ENCODE measurements at places on chromosomes 6 and 20. TPM values are rescaled to one million over a fixed set of nuclear protein-coding genes. Genes with fewer than 3 reads are reported as not detected.

GRCh38 chr6:16711546-16712254 is 49.6 kb downstream of the ATXN1 start:
- DNase-seq = no peak

The SLC32A1 gene
- not detected for total RNA-seq

GRCh38 chr6:148769304-148769968 is 22.6 kb downstream of the UST start:
- DNase-seq = no peak

DNA sequence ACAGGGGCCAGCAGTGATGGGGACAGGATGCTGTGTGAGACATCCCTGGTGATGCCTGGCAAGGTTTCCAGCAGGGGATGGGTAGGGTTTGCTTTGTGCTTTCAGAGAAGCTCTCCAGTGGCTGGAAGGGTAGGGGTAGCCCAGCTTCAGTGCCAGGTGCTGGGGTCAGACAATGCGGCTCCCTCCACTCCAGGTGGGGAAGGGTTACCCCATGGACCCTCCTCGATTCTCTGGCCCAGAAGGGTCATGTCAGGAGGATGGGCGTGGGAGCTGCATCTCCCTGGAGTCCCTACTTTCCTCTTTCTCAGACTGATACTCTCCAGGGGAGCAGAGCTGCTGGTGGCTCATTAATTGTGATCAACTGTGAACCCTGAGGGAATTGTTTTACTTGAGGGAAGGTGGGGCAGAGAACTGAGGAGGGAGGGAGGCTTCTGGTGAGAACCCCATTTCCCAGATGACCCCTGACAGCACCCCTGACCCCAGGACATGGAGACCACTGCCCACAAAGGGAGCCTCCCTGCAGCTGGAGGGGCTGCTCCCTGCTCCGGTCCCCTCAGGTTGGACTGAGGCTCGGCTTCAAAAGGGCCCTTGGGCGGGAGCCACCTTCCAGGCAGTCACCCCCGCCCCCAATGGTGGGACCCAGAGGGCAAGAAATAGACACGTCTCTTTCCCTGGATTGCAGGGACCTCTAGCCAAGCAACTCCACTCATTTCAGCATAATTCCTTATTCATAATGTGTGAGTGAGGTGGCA is 100.9 kb upstream of the BHLHE23 start:
- DNase-seq = no peak

- no peak for DNase-seq
These were observed 3.2 kb downstream of the CEP162 start for GRCh38 chr6:84224251-84224650.

The PRRT1 gene
- 9.4 TPM for total RNA-seq

DNA sequence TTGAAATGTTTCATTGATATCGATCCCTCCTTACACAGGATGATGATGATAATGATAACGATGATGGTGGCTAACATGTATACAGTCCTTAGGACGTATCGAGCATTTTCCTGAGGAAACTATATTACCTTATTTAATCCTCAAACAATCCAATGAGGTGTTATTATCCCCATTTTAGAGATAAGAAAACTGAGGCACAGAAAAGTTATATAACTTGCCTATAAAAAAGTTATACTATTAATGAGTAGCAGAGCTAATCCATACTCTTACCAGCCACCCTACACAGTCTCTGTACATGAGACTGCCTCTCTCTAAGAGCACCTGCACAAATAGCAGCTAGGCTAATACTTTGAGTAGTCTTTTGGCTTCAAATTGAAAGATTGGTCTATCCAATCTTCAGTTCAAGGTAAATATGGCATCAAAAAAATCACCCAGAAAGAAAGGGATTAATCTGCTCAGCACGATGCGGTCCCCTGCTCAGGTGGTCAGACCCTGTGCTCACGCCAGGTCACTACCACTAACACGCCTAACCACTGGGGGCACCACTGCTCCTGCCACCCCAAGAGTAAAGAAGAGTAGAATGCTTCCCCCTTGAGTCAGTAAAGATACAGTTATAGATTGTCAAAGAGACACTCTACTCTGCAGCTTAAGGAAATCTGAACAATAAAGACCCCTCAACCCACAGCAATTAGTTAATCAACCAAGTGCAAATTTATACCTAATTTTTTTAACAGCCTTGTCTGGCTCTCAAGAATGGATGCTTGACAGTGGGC is 15.0 kb downstream of the GABBR1 start:
- no peak for DNase-seq

GRCh38 chr6:128513878-128514277 is 6.5 kb downstream of the PTPRK start:
- no peak for DNase-seq

DNA sequence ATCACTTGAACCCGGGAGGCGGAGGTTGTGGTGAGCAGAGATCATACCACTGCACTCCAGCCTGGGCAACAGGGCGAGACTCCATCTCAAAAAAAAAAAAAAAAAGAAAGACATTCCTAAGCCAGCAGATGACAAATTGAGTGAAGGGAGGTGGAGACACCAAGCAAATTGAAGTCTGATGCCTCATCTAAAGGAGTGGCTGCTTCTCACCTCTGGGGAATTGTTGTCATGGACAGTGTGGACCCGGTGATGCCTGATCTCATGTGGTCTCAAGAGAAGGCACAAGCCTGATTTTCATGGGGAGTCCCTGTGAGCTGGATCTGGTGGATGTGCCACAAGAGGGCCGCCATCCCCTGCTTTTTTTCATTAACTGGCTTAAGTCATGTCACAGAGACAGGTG is 272.0 kb downstream of the ZNF217 start:
- DNase-seq = no peak

DNA sequence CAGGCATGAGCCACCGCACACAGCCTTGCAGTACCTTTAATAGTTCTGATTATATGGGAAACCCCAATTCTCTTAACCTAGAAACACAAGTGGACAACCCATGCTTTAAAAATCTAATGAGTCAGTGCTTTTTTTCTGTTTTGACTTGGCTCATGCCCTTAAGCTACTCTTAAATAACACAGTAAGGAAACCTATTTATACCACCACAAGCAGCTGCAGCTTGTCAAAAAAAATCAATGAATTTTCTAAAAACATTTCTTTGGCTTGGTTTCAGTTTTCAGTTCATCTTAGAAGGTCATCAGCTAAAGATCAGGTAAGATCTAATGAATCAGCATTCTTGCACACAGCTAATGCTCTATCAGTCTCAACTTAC is 124.1 kb upstream of the DST start:
- no peak for DNase-seq

GRCh38 chr6:70547313-70547712 is 19.4 kb upstream of the SDHAF4 start:
- no peak for DNase-seq

DNA sequence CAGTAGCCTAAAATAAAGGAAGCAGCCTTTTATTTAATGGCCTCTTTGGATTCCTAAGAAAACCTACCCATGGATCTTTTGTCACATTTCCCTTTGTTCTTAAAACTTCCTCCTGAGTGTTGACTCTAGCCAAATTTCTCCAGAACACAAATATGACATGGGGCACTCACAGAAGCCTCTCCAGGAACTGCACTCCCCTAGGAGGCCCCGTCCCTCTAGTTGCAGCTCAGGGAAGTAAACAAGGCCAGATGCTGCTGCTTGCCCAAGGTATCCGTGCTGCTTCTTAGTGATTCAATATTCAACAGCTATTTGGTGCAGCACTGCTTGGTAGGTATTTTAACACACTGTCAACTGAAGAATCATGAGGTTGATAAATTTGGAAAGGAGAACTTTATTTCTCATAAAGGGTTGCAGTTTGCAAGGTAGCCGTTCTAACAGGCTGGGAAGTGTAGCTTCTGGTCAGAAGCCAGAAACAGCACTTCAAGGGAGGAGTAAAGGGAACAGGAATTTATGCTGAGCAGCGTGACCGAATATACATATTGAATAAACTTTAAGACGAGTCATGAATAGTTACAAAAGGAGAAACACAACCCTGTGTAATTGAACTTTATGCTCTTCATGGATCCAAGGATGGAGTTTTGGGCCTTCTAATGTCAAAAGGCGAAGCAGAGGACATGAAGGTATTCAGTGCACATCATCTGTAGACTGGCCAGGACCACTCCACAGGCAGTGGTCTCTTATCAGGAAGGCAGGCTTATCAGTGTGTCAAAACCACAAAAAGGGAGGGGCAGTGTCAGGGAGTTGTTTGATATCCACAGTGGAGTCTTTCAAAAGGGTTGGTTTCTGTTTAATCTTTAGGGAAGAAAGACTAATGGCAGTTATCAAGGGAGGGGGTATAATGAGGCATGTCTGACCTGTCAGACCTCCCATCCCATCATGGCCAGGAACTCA is 63.3 kb downstream of the CD24 start:
- DNase-seq = no peak

GRCh38 chr6:137361701-137362100 is 132.5 kb downstream of the OLIG3 start:
- DNase-seq = no peak

DNA sequence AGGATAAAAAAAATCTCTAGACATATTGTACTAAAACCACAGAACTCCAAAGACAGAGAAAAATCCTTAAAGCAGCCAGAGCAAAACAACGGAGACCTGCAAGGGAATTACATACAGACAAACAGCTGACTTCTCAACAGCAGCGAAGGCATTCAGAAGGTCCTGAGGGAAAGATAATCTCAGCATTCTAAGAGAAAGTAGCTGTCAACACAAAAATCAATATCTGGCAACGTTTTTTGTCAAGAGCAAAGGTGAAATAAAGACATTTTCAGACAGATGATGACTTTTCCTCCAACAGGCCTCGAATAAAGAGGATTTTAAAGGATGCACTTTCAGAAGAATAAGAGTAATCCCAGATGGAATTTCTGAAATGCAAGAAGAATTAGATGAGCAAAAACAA is 6.1 kb upstream of the SCGN start:
- DNase-seq = no peak

DNA sequence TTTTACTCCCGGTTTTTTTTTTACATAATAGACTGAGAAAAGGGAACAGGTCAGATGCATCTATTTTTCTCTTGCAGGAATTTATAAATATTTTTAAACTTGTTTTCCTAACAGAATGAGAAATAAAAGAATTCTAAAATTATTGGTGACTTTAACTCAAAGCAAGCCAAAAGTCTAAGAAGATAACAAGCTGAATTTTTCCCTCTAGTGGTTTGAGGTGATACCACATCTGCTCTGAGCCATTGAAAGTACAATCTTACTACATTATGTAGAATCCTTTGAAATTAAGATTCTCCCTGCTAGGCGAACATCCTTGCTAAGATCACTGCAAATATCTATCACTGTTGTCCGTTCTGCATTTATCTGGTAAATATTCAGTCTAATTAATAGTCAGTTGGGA is 10.7 kb upstream of the STMND1 start:
- DNase-seq = no peak

GRCh38 chr6:32196682-32197616 is 4.5 kb upstream of the GPSM3 start:
- no peak for DNase-seq

The OLIG3 gene
- not detected for total RNA-seq

The GATA5 gene
- 3.5 TPM for total RNA-seq

GRCh38 chr6:54014440-54014839 is 96.8 kb upstream of the MLIP start:
- DNase-seq = no peak

- no peak for DNase-seq
These were observed 46.0 kb downstream of the CPXM1 start for GRCh38 chr20:2754424-2754823.

DNA sequence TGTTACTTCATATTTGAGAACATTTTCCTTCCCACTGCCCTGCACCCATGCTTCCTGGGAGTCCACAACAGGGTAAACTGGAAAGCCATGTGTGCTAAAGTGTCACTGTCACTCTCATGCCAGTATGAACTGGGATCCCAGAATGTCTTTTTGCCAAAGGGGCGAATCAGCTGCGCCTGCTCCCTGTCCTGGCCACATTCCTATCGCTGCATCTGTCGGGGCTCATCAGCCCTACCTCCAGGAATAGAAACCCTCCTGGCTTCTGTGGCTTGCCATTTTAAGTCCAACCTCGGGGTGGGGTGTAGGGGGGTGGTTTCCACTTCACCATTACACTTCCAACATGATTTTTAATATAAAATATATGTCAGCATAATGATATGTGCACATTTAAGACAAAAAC is 933 bp downstream of the KLHL31 start:
- DNase-seq = no peak

GRCh38 chr6:13769655-13770053 is 44.7 kb downstream of the MCUR1 start:
- DNase-seq = no peak

DNA sequence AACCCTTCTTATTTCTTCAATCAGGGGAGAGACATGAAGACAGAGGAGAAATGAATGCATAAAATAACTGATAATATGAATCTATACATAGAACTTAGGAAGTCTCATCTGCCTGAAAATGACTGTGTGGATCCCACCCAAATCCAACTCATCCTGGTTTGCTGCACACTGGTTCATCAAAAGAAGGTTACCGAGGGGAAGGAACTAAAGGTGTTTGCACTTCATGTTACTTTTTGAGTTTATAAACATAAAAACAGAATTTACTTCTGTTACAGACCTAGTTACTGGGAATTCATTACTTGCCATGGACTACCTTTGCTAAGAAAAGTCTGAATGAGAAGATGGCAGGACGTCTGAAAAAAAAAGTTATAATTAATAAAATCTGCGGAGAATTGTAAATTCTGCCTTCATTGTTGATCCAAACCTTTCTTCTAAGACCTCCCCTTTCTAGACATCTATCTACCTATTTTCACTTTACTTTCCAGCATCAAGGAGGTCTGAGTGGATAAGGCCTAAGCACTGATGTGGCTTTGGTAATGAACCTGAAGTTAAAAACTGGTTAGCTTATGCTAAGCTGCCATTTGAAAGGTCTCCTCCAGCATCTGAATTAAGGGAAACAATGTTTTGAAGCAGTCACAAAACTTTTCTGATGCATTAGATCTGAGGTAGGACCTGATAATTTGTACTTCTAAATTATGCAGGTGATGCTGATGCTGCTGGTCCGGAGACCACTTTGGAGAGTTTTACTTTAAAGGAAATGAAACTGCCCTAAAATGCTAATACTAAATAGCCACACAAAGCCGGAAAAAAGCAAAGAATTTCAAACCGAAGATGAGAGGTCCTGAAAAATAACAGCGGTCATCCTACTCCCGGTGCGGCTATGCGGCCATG is 84.0 kb downstream of the HFE start:
- DNase-seq = no peak

GRCh38 chr6:51016489-51016888 is 197.8 kb downstream of the TFAP2B start:
- DNase-seq = no peak

- DNase-seq = no peak
These were observed 34.9 kb downstream of the SNX5 start for GRCh38 chr20:17933711-17934110.

DNA sequence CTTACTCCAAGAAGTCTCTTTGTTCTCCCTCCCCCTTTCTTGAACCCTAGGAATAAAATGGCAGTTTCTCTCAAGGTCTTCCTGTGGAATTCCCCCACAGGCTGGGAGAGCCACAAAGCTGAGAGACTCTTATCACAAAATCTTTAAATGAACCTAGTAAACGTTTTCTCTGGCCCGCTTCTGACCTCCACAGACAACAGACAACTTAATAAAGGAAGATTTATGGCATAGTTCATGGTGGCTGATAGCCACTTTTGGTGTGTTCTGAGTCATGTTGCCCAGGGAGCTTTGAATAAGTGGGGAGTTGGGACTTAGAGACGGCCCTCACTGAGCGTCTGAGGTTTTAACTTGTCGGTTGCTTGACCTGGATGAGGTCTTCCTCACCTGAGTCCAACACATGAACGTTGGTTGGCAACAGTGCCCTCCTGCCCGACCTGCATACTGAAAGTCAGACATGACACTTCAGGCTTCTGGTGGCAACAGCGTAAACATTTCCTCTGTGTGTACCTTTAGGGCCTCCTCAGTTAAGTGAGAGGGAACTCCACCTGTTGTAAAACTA is 124.1 kb downstream of the FOXO3 start:
- DNase-seq = no peak

- no peak for DNase-seq
These were observed 43.6 kb downstream of the RIOK1 start for GRCh38 chr6:7433121-7433617.
